RWPE2 (cell line): ENCODE measurements at places on chromosomes 1 and 21.
A peak's percentile ranks its signal among the peaks of the same experiment; 100 is the strongest.

DNA sequence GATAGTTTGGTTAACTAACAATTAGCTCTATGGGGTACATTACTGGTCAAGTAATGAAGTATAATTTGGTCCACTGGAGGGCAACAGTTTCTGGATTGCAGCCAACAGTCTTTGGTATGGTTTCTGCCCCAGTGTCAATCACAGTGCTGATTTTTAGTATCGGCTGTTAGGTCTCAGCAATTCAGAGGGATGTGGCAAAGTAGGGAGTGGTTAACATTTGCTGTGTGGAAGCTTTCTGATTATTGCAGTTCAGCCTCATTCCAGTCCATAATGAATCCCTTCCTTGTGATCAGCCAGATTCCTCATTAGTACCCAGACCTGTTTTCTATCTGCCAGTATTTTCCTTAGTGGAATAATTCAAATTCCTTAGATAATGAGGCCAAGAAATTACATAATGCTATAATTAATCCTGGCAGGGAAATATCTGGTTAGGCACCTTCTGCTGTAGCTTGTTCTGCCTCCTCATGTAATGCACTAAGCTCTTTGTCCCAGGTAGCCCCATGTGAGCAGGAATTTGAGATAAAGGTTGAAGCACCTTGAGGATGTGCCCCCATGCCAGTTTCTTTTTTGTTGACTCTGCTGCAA, 14.0 kb downstream of the F3 start:
- no peak for DNase-seq

- no peak for DNase-seq
These were observed 78.4 kb downstream of the SMYD3 start for GRCh38 chr1:246428542-246429308.

DNA sequence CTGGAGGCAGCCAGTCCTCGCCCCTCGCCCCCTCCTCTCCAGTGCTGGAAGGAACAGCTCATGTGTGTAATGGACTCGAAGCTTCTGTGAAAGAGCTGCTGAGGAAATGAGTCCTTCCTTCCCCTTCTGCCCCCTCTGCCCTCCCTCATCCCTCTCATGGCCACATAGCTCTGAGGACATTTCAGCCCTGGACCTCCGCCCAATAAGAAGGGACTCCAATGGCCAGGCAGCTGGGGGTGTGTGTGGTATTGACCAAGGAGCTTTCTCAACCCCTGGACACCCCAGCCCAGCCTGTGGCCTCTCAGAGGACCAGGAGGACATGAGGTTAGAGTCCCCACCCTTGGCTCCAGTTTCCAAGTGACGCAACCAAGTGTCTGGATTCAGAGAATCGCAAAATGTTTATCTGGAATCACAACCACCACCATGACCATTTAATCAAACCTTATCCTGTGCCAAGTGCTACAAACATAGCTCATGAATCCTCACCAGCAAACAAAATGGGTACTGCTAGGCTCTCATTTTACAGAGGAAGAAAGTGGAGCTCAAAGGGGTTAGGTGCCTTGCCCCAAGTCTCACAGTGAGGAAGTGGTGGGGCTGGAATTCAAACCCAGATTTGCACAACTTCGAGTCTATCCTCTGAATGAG, 47.8 kb upstream of the ECE1 start:
- no peak for DNase-seq

- DNase-seq: no peak
These were observed 8.4 kb upstream of the MRPS6 start for GRCh38 chr21:34065027-34065426.

- DNase-seq: no peak
These were observed 108.7 kb upstream of the NFIA start for GRCh38 chr1:60973668-60974067.

- DNase-seq: no peak
These were observed 1.4 kb upstream of the RGS2 start for GRCh38 chr1:192807211-192808162.

DNA sequence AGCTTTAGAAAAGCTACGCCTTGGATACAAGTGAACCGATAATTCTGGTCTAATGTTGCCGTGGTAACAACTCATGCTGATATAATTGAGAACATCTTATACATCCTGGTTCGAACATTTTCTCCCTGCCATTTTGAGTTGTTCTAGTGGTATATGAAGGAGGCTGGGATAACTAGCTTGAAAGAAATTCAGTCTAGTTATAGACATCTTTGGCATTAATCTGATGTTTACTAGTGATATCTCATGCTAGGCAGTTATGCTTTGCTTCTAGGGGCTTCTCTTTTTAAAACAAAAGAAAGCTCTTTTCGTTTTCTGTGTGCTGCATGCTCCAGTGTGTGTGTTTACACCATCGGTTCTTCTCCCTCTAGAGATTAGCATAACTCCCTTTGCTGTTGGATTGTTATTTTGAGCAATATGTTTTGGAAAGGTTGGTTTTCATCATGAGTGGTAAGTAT, 20.5 kb downstream of the PRKACB start:
- DNase-seq: no peak

GRCh38 chr1:190908246-190908645, 430.6 kb upstream of the BRINP3 start:
- no peak for DNase-seq

GRCh38 chr1:117607471-117607870, 1.6 kb downstream of the TENT5C start:
- no peak for DNase-seq

DNA sequence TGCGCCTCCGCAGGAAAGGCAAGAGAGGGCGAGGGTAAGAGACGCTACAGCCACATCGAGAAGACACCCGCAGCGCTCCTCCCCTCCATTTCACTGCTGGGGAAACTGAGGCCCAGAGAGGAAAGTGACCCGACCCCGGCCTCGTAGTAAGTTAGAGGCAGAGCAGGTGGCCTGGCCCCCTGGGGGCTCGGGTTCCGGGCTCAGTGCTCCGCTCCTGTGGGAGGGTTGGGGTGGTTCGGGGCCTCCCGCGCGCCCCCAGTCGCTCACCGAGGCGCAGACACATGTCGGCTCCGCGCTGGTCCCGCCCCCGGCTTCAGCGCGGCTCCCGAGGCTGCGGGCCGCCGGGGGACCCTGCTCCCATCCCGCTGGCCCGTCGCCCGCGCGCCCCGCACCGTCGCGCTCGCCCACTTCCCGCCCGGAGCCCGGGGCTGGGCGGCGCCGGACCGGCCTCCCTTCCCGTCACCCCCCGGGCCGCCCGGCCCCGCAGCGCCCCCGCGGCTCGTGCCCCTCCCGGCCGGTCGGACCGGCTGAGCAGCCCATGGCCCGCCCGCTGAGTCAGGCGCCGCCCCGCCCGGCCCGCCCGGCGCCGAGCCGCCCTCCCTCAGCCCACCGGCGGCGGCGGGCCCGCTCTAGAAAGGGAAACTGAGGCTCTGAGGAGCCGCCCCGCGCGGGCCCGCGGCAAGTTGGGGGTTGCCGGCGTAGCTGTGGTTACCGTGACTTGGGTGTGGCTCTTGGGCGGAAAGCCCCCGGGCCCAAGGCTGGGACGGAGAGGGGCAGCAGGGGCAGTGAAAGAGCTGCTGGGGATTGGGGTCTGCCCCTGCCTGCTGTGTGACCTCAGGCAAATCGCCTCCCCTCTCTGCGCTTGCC, at the start of gene TMEM54:
Gene TMEM54, minus strand, starts transcription at position 434 of the 867 bp plus-strand sequence. Its CDS starts 151 bp downstream, at position 283.
- DNase-seq: peak; percentile 49

DNA sequence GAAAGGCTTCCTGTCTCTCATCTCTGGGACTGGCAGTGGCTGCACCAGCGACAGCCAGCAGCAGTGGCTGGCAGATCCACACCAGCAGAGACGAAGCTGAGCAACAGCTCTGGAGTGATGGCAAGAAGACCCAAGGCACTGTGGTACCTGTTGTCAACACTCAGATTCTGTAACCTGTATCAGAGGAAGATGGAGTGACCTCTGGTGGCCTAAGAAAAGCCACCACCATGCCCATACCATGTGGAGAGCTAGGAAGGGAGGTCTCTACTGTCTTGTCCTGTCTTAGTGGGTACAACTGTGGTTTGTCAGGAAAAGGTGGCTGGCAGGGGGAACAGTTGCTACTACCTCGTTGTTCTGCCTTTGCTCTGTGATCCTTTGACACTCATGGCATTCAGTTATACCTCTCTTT, 22.5 kb upstream of the RHBDL2 start:
- no peak for DNase-seq

GRCh38 chr1:8363767-8364301, 45.9 kb downstream of the SLC45A1 start:
- no peak for DNase-seq

- DNase-seq: no peak
These were observed at the start of gene GBP3 for GRCh38 chr1:89022167-89022959. GBP3 (minus strand) TSS chr1:89022866; CDS start chr1:89020721, 2,145 bp downstream.

- DNase-seq: no peak
These were observed 101.7 kb downstream of the HUNK start for GRCh38 chr21:31974454-31974985.

- DNase-seq: no peak
These were observed 22.5 kb downstream of the ITPKB start for GRCh38 chr1:226716577-226716976.

GRCh38 chr1:62438163-62438562, 1.3 kb downstream of the USP1 start:
- DNase-seq: no peak

GRCh38 chr1:40951943-40952743, 27.4 kb upstream of the CTPS1 start:
- DNase-seq: peak; percentile 74

- DNase-seq: no peak
These were observed 57.2 kb downstream of the CENPF start for GRCh38 chr1:214660190-214660589.

DNA sequence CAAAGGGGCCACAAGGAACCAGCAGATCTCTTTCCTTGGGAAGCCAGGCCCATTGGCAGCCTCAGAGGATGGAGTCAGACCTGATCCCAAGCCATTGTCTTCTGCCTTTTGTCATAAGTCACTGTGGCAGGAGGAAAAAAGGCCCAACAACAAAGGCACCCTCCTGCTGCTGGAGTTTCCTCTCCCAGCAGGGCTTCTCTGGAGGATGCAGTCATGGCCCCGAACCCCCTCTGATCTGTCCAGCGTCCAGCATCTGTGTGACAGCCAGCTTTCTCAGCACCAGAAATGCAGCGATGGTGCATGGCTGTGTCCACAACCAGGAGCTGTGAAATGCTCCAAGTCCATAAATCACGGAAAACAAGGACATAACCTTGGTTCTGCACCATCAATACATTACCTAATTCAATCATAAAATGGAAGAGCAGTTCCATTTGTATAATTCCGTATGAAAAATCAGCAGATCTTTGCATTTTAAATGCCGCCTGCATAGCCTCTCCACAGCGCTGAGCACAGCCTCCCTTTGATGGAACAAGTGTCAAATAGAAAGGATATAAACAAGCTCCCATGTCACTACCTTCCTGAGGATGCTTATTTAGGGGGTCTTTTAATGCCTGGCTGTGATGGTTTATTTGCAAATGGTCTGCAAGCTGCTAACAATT, 30.6 kb downstream of the AJAP1 start:
- no peak for DNase-seq

DNA sequence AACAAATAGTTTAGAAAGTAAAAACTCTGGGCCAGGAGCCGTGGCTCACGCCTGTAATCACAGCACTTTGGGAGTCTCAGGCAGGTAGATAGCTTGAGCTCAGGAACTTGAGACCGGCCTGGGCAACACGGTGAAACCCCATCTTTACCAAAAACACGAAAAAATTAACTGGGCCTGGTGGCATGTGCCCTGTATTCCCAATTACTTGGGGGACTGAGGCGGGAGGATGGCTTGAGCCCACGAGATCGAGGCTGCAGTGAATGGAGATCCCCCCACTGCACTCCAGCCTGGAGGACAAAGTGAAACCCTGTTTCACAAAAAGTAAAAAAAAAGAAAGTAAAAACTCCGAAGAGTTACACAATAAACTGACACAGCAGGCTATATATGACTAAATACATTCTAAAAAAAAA, 10.6 kb downstream of the CEP170 start:
- no peak for DNase-seq

DNA sequence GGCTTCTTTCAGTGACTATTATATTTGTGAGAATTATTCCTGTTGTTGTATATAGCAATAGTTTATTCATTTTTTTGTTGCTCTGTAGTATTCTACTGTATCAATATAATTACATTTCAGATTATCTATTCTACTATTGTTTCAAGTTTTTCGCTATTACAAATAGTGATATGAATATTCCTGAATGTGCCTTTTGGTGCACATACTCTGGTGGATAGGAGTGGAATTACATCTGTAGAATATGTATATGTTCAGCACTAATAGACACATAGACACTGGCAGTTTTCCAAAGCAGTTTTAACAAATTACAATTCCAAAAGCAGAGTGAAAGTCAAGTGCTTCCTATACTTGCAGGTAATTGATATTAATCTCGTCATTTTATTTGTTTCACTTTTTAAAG, 696.2 kb upstream of the PRMT6 start:
- no peak for DNase-seq

- peak; percentile 45 for DNase-seq
These were observed 9.8 kb upstream of the PRSS38 start for GRCh38 chr1:227805606-227806197.

GRCh38 chr1:165119086-165119485, 237.4 kb downstream of the LMX1A start:
- no peak for DNase-seq

DNA sequence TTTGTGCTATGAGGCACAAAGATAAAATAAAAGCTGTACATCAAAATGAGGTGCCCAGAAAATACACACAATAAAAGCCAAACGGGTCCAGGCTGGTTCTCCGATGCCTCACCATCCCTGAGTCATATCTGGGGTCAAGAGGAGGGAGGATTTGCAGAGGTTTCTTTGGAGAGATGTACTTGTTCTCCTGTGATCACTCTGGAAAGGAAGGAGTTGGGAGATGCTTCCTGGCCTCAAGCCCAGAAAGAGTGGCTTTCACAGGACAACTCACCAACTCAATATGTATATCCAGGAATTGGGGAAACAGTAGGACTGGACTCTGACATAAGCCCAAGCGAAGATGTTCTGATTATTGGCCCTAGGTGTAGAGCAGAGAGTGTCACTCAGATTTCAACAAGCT, 51.9 kb downstream of the DIPK1A start:
- peak; percentile 84 for DNase-seq

DNA sequence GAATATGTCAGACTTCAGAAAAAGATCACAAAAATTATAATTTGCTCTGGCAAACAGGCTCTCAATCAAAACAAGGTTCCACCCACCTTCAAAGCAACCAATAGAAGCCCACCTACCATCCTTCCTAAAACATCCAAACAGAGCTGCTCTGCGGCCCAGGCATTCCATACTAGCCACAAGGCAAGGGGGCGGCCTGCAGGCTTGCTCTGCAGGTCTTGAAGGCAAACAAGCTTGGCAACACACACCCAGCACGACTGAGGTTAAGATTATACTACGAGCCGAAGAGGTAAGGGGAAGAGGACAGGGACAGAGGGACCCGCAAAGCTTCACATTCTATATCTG, 207.3 kb downstream of the SLC45A1 start:
- DNase-seq: no peak

GRCh38 chr1:198030682-198031081, 113.5 kb downstream of the LHX9 start:
- DNase-seq: no peak

GRCh38 chr1:32023351-32023750, 9.7 kb downstream of the KHDRBS1 start:
- no peak for DNase-seq

- DNase-seq: no peak
These were observed 25.6 kb downstream of the S100A10 start for GRCh38 chr1:151968058-151968457.
